Hepatocyte (in vitro differentiated cells): ENCODE measurements at places on chromosomes 7 and 10.

- peak; percentile 12 for DNase-seq
Observed at GRCh38 chr7:10655031-10655430, 318.6 kb upstream of the PHF14 start.

GRCh38 chr7:29412912-29413311, 150.7 kb upstream of the PRR15 start:
- DNase-seq, result peak; percentile 65

DNA sequence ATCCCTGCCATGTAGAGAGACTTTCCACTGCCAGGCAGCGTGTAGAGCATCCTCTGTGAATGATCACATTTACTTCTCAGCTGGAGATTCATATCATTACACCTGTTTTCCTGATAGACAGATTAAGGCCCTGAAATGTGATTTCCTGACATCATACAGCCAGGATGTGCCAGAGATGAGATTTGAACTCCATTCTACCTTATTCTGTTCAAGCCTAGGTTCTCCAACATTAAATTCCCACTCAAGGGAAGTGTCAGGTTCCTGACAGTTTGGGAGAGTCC, 482.1 kb downstream of the RPS24 start:
- no peak for DNase-seq

- peak; percentile 35 for DNase-seq
Observed at GRCh38 chr7:116576350-116577319, 51.8 kb downstream of the CAV1 start.
